ENCODE measurements at places on chromosomes 11 and 22. TPM values are rescaled to one million over a fixed set of nuclear protein-coding genes. Genes with fewer than 3 reads are reported as not detected.

GRCh38 chr11:9341638-9342178, 27.3 kb upstream of the TMEM41B start:
- no peak for DNase-seq

- DNase-seq, result no peak
Observed at GRCh38 chr22:41001722-41002122, 50.5 kb downstream of the RBX1 start.

GRCh38 chr11:93840981-93841380, 9.4 kb downstream of the VSTM5 start:
- no peak for DNase-seq

GRCh38 chr11:134487696-134488095, 75.7 kb upstream of the B3GAT1 start:
- no peak for DNase-seq

PNPLA5 gene
- total RNA-seq, result not detected

DNA sequence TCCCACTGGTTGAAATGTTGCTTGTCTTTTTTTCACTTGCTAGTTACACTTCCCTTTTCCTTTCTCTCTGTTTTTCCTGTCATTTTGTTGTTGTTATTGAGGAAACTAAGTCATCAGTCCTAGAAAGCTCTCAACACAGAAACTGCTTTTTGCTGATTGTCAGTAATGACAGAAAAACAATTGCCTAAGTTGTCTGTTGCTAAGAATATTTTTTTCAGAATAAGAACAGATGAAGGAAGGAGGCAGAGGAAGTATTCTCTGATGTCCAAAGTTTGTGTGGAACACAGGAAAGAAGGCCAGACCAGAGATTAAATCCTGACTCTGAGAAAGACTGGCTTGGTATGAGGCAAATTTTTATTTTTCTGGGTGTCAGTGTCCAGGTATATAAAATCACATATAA, 163.3 kb downstream of the CASP12 start:
- no peak for DNase-seq

- no peak for DNase-seq
Observed at GRCh38 chr11:74459584-74459983, 7.8 kb downstream of the KCNE3 start.

DNA sequence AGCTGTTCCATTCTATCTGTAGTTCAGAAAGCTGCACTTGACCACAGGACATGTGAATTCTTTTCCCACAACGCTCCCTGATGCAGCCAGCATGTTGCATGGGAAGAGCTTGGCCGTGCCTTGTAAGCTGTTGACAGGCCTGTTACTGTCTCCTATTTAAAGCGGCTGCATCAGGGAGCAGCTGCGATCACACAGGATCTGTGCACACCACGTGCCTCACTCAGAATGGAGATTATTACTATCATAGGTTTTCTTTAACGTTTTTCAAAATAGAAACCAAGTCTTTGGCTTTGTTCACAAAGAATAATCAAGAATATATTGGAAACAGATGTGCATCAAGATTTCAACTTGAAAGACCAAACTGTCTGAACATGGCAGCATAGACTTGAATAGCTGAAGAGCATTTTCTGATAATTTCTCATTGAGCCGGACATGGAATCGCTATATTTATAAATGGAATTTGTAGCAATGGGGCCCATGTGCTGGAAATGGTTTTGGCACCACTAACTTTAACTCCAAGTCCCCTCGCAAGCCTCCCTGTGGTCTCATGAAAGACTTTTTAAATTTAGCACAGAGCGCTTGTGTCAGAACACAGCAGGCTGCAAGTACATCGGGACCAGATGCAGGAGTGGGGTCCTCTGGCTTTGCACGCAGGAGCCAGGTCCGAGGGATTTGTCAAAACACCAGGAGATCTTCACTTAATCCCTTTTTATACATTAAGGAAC, 40.8 kb upstream of the MYO18B start:
- DNase-seq, result no peak

OR52E8 gene
- not detected for total RNA-seq

DNA sequence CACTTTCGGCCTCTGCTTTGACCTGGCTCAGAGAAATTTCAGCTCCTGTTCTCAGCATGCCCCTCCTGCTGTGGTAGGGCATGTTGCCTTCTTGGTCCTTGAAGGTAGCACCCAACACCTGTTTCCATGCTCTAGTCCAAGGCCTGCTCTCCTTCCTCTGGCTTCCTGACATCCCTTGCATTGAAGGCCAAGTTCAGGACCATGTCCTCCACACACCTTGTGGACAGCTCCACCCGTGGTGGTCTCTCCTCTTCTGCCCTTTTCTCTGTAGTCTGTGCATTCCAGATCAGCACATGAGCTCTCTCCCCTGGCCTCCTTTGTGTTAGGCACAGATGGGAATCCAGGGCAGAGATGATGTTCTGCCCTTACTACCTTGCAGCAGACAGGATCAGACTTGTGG, 225.3 kb downstream of the ADAMTS15 start:
- DNase-seq, result no peak

ARHGAP8 gene
- 17.3 TPM for total RNA-seq

DNA sequence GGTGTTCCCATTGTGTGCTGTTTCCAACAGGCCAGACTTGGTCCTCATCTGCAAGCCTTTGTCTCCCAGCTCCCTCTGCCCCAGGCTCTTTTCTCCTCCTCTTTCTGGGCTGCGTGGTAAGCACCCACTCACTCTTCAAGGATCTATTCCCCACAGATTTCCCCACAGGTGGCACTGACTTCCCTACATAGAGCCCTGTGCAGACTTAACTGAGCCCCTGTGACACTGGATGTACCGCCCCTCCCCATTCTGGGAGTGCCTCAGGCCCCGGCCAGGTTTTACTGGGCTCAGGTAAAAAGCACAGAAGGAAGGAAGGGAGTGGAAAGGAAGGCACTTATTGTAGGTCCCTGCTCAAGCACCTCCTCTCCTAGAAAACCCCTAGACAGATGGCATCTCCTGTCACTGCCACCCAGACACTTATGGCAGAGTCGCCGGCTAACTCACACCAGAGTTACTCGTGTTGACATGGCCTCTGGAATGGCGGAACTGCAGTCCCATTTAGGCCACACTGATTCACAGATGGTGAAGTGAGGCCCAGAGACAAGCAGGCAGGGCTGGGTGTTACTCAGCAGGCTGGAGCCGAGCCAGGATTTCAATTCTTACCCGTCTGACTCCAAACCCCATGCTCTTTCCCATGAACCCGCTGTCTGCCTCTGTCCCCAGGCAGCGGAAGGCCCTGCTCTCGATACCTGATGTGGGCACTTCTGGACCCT, 47.2 kb downstream of the LRRC32 start:
- DNase-seq, result no peak

DNA sequence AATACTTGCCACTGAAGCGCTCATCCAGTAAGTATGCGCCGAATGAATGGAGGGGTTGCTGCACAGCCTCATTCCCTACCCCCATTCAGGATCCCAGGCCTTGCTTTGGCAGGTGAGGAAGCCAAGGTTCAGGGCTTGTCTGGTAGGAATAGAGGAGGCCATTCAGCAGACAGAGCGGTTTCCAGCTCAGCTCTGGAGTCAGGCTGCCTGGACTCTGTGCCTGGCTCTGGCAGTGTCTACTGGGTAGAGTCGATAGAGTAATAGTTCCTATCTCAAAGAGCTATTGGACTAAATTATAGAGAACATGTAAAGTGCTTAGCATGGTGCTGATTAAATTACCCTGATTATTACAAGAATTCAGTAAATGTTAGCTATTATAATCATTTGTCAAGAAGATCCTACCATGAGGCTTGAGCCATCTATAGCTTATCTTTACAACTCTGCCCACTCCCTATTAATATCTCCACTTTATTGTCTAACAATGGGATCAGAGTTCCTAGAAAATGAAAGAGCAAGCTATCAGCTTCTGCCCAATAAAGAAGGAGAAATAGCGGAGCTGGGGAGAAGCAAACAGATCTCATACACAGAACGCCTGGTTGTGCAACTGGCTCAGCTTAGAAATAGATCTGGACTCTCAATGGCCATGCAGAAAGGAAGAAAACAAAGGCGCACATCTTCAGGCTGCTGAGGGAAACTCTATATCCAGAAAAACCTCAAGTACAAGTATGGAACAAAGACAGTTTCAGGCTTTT, 6.6 kb upstream of the SNX32 start:
- DNase-seq, result no peak

GRCh38 chr11:67043572-67044349, 12.9 kb upstream of the RHOD start:
- DNase-seq, result no peak

- no peak for DNase-seq
Observed at GRCh38 chr11:22822203-22822602, 7.4 kb downstream of the SVIP start.
